ENCODE measurements at places on chromosomes 5 and 9.

- DNase-seq = no peak
Observed at GRCh38 chr5:101608322-101608721, 687.8 kb downstream of the SLCO4C1 start.

GRCh38 chr5:68000805-68001204, 214.8 kb upstream of the PIK3R1 start:
- no peak for DNase-seq

DNA sequence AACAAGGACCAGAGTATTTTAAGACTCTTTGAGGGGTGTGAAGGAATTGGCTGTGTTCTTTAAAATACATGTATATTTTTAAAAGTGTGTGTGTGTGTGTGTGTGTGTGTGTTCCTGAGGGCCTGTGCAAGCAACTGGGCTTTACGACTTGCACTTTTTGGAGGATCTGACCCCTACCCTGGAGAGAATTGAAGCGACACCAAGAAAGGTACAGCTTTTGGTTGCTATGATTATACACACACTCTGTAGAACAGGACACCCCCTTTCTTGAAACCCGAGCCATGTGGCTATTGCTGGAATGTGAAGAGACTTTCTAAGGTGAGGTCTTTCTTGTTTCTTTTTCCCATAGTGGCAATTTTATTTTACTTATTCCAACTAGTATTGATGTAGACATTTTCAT, 988 bp downstream of the SHISAL2B start:
- DNase-seq = no peak

DNA sequence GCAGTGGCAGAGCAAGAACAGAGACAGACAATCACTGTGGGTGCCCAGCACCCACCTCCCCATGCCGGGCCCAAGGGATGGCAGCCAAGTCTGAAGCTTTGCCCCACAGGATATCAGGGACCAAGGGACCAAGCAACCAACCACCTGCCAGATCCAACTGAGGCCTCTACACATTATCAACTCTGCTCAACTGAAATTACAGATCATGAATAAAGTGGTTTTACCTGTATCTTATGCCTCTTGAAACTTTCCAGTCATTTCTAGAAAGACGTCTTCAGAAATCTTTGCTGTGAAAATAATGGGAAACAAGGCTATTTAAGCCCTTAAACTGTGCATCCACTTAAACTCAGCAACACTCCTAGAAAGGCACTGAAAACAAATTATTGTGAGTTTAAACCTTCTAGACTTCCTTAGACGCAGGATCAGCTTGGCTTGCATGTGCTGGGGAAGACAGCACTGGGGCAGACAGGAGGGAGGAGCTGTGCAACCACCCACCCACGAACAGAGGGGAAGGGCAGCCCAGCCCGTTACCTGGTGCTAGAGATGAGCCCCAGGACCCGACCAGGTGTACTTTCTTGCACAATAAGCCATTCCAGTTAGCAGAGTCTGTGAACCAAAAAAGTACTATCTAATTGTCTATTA, 80.0 kb downstream of the SEMA4D start:
- DNase-seq = no peak

- no peak for DNase-seq
Observed at GRCh38 chr9:133347515-133347984, 381 bp downstream of the MED22 start.

DNA sequence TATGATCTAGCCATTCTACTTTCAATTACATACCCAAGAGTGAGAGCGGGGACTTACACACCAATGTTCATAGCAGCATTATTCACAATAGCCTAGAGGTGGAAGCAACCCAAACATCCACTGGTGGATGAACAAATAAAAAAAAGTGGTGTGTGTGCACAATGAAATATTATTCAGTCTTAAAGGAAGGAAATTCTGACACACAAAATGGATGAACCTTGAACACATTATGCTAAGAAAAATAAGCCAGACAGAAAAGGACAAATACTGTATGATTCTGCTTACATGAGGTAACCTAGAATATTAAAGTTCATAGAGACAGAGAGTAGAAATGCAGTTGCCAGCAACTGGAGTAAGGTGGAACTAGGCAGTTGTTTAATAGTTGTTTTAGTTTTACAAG, 22.1 kb downstream of the ETF1 start:
- no peak for DNase-seq

DNA sequence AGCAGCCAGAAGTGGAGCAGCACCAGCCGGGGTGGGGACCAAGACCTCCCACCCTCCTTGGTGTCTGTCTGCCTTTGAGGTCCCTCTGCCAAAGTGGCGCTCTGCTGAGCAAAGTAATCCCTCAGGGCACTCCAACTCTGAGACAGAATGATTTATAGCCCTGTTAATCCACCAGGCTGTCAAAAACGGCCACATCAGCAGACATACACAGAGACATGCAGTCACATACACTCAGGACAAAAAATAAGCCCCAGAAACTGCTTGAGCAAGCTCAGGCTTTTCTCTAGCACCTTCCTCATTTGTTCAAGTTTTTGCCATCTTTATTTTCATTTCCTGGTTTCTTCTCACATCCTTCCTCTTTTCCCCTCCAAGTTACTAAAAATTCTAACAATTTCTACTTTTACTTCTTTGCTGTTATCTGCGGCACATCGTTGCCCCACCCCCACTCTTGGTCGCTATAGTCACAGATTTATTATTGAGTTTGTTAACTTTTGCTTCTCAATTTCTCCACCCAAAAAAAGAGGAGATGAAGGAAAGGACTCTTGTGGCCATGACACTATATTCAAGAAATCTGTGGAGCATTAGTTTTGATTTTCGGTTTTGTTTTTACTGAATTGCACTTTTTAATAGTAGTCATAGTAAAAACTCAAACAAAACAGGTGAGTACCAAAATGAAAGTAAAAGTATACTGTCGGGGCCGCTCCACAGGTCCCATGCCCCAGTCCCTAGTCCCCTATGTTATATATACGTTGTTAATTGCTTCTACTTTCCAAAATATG, 17.4 kb upstream of the ADRB2 start:
- DNase-seq = no peak

- DNase-seq = no peak
Observed at GRCh38 chr9:34409154-34409553, 32.5 kb upstream of the MYORG start.

- DNase-seq = no peak
Observed at GRCh38 chr5:139340051-139340450, 1.6 kb upstream of the PAIP2 start.

DNA sequence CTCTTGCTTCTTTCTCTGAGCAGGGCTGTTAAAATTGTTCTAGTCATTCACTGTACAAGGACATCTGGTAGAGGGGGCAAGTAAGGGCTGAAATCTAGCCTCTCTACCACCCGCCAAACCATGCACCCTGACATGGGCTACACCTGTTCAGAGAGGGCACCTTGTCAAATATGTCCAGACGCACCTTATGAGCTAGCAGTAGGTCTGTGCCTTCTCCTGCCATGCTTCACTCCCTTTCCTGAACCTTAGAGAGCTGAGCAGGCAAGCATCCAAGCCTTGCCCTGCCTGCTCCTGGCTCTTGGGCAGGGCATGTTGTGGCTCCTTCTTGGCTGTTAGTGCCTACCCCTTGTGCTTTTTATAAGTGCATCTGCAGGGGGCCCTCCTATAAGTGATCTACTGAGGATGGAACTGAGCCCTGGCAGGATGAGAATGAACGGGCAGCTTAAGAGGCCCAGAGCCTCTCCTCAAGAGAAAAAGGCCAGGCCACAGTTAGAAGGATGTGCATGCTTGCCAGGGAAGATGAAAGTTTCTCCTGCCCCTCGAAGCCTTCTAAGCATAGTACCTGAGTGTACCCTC, 3.8 kb upstream of the NEUROG1 start:
- DNase-seq = no peak

DNA sequence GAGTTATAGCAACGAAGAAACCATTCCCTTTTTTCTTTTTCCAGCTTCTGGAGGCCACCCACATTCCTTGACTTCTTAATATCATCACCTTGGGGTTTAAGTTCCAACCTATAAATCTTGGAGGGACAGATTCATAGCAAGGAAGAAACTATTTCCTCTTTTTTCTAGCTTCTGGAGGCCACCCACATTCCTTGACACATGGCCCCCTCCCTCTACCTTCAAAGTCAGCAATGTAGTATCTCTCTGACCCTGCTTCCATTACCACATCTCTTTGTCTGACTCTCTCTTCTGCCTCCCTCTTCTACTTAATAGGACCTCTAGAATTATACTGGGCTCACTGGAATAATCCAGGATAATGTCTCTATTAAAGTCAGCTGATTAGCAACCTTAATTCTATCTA, 34.7 kb upstream of the SHISAL2B start:
- DNase-seq = no peak

GRCh38 chr5:83253720-83254119, 176.4 kb downstream of the XRCC4 start:
- DNase-seq = no peak

- no peak for DNase-seq
Observed at GRCh38 chr5:96788112-96788749, 19.5 kb downstream of the ERAP1 start.

DNA sequence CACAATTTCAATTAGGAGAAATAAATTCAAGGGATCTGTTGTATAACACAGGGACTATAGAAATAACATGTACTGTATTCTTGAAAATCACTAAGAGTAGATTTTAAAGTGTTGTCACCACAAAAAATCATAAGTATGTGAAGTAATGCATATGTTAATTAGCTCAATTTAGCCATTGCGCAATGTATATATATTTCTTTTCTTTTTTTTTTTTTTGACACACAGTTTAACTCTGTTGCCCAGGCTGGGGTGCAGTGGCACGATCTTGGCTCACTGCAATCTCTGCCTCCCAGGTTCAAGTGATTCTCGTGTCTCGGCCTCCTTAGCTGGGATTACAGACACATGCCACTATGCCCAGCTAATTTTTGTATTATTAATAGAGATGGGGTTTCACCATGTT, 70.2 kb downstream of the XRCC4 start:
- no peak for DNase-seq

DNA sequence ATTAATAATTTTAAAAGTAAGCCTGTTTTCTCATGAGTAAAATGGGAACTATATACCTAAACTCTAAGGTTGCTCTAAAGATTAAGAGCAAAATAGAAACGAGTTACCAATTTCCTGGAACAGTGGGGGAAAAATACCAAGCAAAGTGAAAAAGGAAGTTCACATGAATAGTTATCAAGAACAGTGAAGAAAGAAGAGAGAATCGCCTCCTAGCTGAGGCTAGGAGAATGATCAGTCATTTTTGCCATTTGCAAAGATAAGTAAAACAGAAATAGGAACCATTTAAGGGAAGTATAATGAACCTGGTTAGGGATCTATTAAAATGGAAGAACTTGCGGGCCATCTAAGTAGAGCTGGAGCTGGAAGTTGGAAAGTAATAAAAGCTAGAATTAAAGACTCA, 50.7 kb downstream of the P4HA2 start:
- DNase-seq = no peak

DNA sequence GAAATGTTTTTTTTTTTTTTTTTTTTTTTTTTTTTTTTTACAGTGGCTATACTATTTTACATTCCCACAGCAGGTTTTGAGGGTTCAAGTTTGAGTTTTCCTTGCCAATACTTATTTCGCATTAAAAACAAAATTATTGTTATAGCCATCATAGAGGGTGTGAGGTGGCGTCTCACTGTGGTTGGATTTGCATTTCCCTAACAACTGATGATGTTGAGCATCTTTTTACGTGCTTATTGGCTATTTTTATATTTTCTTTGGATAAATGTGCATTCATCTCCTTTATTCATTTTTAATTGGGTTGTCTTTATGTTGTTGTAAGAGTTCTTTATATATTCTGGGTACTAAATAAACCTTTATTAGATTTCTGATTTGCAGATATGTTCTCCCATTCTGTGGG, 18.9 kb upstream of the UBLCP1 start:
- DNase-seq = no peak

GRCh38 chr9:4298255-4299004, 1.4 kb downstream of the GLIS3 start:
- no peak for DNase-seq

DNA sequence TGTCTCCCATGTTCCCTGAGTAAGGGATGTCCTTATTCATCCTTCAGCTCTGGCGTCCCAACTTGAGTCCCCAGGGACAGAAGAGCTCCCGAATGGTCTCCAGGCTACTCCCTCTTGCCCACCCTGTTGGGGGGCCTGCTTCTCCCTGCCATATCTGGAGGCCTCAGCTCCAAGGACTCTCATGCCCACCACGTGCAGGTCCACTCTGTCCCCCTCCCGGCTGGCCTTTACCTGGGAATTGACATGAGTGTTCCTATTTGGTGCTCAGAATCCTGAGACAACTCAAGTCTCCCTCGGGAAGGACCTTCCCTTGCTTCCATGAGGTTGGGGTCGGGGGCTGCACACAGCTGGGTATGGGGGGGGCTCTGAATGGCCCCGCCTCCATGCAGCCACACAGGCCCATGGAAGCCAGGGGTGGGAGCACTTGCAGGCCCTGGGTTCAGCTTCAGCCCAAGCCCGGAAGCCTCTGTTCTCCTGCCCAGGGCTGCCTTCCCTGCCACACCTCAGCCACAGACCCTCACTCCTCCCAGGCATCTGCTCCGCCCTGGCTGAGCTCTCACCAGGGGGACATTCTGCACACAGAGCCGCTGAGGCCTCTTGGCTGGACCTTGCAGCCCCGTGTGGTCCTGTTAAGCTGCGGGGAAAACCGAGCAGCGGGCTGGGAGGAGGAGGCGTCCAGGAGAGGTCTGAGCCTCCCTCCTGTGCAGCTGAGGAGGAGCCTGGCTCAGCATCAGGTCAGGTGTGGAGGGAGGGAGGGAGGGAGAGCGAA, 121.9 kb downstream of the PHF2 start:
- no peak for DNase-seq

- no peak for DNase-seq
Observed at GRCh38 chr5:157252711-157253465, 13.0 kb upstream of the CYFIP2 start.

- no peak for DNase-seq
Observed at GRCh38 chr5:94747371-94747770, 128.9 kb downstream of the SLF1 start.

DNA sequence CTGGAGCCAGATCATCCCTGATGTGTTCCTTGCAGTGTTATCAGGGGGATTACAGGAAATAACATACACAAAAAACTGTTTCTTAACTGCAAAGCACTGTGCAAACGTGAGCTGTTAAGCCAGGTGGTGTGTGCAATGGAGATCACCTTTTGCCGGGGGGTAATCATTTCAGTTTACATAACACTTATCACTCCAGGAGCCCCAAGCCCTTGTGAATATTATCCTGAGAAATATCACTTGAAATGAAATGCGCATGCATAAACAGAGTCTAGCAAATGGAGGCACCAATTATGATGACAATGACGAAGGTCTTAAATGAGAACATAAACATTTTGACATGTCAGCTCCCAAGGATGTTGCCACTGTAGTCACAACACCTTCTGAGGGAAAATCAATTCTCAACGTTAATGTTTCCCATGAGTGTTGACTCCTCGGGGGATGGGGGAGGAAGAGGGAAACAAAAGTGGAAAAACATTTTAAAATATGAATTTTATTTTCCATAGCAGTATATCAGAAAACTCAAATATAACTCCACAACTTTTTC, 54.5 kb upstream of the RAD23B start:
- DNase-seq = no peak

All from stimulated activated CD8-positive, alpha-beta memory T cell treated with anti-CD3 and anti-CD28 coated beads, Interleukin-4, amount 100 ng/mL, for 4 hours (primary cell).